A549 treated with GW870086 at 1 μM for 4 hours (cell line): ENCODE measurements at places on chromosomes 1 and 21. TPM values are rescaled to one million over a fixed set of nuclear protein-coding genes. Genes with fewer than 3 reads are reported as not detected.

The BRDT gene
- total RNA-seq = not detected in 5 replicates

The SPRR2A gene
- not detected in 5 replicates for total RNA-seq

The PWP2 gene
- total RNA-seq = 1.4 to 4.4 TPM (median 2.2 TPM) in 5 replicates

The CSF3R gene
- total RNA-seq = not detected in 5 replicates

The SPATA46 gene
- total RNA-seq = not detected in 5 replicates

The TMEM82 gene
- total RNA-seq = not detected in 5 replicates

The ARHGEF10L gene
- total RNA-seq = 5.5 to 8.0 TPM (median 7.5 TPM) in 5 replicates

The MAP10 gene
- total RNA-seq = 0.47 to 1.2 TPM (median 0.99 TPM) in 5 replicates

The CELA3A gene
- not detected in 5 replicates for total RNA-seq

The CKS1B gene
- 304 to 367 TPM (median 343 TPM) in 5 replicates for total RNA-seq

The MASP2 gene
- total RNA-seq = 0.11 to 0.31 TPM (median 0.15 TPM) in 4 of 5 replicates, not detected in the other

The IQGAP3 gene
- total RNA-seq = 12.2 to 18.5 TPM (median 15.3 TPM) in 5 replicates
